Stimulated activated CD8-positive, alpha-beta memory T cell treated with anti-CD3 and anti-CD28 coated beads, Interleukin-4, amount 100 ng/mL, for 1 hour (primary cell): ENCODE measurements at places on chromosomes 12 and 14.

DNA sequence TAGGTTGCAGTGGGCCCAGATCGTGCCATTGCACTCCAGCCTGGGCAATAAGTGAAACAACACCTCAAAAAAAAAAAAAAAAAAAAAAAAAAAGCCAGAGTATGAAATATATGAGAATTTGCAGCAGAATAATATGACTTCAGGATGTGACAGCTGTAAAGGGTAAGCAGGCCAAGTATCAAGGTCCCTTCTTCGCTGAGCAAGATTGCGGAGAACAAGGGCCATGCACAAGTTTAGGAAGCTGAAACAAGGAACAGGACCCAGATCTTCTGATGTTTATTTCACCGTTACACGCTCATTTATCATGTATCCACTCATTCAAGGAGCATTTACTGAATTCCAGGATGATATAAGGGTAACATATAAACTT, 659 bp upstream of the FOXJ2 start:
- no peak for DNase-seq

- no peak for DNase-seq
Observed at GRCh38 chr14:55593698-55594097, 13.7 kb downstream of the KTN1 start.

- no peak for DNase-seq
Observed at GRCh38 chr14:93855737-93856136, 67.5 kb upstream of the PRIMA1 start.

DNA sequence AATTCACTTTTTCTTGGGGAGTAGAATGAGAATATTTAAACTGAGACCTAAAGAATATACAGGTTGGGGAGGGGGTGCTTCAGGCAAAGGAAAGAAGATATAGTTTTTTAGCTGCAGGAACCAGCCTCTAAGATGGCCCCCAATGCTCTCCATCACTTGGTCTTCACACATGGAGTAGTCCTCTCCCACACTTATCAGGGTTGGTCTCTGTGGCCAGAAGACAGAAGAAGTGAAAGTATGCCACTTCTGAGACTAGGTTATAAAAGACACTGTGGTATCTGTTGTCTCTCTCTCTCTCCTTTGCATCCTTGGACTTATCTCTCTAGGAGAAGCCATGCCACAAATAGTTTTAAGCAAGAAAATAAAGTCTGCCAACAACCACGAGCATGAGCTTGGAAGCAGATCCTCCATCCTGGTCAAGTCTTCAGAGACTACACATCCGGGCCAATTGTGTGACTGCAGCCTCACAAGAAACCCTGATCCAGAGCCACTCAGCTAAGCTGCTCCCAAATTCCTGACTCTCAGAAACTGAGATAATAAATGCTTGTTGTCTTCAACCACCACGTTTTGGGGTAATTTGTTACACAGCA, 18.0 kb downstream of the PUS7L start:
- DNase-seq: no peak

DNA sequence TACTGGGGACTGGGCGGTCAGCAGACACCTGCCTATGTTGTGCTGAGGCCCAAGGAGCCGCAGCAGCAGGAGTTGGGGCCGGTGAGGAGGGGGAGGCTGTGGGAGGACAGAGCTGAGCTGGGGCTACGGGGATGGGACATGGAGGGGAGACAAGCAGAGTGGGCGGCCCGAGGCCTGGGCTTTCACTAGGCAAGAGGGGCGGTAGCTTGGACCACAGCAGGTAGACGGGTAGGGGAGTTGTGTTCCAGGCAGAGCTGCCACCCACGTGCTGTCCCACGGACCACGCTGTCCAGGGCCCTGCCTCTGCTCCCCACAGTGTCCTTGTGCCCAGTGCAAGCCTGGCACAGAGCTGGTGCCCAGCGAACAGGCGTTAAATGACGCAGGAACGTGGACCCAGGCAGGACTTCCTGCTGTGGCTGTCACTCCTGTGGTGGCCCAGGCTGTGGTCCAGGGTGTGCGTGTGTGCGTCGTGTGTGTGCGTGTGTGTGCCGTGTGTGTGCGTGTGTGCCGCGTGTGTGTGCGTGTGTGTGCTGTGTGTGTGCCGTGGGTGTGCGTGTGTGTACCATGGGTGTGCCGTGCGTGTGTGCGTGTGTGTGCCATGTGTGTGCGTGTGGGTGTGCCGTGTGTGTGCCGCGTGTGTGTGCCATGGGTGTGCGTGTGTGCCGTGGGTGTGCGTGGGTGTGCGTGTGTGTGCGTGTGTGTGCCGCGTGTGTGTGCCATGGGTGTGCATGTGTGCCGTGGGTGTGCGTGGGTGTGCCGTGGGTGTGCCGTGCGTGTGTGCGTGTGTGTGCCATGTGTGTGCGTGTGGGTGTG, 6.8 kb downstream of the CEP170B start:
- no peak for DNase-seq

GRCh38 chr12:66776974-66777373, 98.1 kb upstream of the GRIP1 start:
- DNase-seq: peak; percentile 1

- DNase-seq: no peak
Observed at GRCh38 chr14:72880820-72881219, 13.1 kb downstream of the DPF3 start.

GRCh38 chr14:75249251-75249957, 29.2 kb upstream of the FOS start:
- DNase-seq: peak; percentile 75

DNA sequence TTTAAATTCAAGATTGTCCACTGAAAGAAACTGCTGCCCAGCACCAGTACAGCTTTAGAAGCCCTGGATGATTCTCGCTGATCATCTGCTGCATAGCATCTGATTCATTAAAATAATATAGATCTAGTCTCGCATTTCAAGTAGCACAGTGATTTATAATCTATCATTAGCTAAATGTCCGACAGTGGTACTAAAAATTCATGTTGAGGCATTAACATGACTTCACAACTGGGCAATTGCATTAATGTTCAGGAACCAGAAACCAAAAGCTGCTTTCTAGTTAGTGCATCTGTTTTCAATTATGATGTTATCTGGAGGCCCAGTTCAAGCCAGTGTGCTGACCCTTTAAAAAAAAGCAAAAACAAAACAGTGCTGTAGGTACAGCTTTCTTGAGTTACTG, 1987.2 kb upstream of the SEL1L start:
- DNase-seq: no peak

DNA sequence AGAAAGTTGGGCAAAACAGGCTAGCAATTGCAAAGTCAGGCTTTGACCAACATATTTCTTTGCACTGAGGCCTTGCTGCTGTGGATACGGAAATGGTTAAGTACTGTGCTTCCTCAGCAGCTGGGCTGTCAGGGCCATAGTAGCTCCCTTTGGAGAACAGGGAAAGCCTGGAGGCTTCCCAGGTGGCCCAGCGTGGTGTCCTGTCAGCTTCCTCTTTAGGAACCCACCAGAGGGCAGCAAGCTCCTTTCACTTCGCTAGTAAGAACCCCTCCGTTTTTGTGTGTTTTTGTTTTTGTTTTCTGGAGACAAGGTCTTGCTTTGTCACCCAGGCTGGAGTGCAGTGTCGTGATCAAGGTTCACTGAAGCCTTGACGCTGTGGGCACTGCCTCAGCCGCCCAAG, 1.7 kb upstream of the CFAP251 start:
- no peak for DNase-seq

DNA sequence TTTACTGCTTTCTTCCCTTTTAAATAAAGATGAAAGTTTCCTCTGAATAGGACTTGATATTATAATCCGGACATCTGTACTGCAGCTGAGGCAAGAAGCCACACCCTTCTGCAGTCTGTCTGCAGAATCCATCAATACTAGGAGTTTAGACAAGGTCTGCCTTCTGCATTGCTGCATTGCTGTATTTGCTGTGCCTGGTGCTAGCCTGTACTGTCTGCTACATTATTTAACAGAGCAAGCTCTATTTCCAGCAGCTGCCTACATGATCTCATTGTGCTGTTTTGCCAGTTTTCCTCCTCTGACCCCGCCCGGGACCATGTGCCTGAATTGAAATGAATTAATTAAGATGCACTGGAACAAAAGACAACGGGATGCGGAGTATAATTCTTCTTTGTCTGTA, 1.7 kb downstream of the TUBA1A start:
- DNase-seq: no peak

DNA sequence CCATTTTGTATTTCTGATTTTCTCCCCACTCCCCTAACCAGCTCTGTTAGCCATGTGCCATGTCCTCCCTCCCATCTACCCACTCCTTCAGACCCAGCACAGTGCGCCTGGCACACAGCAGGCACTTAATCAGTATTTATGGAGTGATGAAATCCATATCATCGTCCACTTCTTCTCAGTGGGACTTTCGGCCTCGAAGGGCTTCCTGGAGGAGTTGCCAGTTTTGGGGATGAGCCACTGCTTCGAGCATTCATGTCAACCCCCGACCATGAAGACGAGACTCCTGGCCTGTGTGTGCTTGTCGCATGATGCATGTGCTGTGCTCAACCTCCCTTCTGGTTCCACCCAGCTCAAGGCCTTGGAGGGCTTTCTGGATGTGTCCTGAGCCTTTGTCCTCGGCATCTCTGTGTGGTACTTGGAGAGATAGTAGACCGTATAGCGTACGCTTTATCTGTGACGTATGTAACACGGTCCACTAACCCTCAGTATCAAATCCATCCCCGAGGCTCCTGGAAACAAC, 119.5 kb upstream of the RTL1 start:
- DNase-seq: no peak

- no peak for DNase-seq
Observed at GRCh38 chr14:23052671-23053070, 4.6 kb downstream of the CDH24 start.

DNA sequence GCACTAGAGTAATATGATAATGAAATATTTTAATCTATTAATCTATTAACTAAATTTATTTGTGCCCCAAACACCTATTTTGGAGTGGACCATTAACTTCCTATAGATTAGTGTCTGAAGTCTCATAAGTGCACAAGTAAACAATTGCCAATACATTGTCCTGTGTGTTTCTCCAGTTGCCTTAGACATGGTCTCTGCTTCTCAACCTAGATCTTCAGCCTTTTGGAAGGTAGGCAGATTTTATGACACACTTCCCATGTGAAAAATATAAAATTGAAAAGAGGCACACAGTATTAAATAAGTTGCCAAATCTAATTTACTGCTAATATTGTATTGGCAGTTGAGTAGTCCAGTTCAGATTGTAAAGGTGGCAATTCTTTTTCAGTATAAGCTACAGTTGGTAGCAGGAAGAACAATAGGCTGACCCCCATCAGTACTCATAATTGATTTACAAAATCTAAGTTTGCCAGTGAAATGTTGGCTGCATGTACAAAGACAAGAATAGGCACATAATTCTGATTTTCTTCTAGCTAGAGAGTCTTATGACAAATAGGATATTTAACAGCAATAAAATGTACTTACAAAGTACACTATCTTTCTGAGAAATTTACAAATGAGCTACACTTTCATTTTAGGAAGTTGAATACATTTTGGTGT, 10.8 kb downstream of the A2M start:
- DNase-seq: no peak

GRCh38 chr14:32121948-32122347, 44.8 kb downstream of the ARHGAP5 start:
- no peak for DNase-seq

- no peak for DNase-seq
Observed at GRCh38 chr12:59087691-59088090, 167.4 kb upstream of the LRIG3 start.

DNA sequence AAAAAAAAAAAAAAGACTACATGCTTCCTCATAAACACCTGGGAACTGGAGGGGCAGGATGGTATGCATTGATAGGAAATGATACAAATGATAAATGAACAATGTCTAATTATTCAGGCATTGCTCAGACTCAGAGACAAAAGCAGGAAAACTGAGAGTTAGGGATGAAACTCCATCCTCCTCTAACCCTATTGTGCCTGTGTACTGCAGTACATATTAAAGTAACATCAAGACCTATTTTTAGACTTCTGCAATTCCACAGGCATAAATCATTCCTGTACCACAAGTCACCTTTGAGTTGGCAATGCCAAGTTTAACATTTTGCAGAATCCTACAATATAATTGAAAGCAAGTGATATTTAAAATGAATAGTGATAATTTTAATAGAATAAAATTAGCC, 156.5 kb upstream of the USP15 start:
- DNase-seq: no peak
